HCEC 1CT (cell line): ENCODE measurements at places on chromosomes 3 and 15.

GRCh38 chr15:34358367-34358766 lies 8.6 kb downstream of the LPCAT4 start:
- DNase-seq, result peak; percentile 27

DNA sequence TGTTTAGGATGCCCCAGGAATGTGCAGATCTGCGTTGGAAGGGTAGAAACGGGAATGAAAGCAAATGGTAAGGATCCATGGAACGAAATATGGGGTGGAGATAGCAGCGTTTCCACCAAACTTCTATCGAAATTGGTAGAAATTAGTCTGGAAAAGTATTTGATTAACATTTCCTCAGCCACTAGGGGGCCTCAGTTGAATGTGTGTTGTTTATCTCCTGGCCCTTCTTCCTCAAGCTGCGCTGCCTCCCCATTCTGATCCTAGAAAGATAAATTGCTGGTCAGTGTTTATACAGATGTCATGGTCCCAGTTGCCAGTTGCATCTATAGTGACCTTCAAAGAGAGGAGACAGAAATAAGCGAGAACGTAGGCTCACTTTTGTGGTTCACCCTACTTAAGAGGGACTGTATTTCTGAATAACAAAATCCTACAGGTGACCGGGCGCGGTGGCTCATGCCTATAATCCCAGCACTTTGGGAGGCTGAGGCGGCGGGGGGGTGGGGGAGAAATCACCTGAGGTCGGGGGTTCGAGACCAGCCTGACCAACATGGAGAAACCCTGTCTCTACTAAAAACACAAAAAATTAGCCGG lies 457.1 kb downstream of the SQOR start:
- DNase-seq, result peak; percentile 2

DNA sequence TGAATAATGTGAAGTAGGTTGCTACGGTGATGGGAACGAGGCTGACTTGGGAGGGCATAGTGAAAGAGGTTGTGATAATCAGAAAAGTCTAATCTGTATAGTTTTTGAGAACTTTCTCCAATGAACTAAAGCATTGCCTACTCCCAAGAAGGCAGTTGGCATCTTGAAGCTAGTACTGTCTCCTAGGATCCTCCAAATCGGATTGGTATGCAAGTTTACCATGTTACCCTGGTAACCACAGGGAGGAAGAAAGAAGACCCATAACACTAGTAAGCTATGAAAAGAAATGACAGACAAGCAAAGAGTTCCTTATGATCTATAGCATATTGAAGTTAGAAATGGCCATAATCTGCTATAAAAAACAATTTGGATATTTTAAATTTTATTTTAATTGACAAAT lies 127.2 kb upstream of the SYNPR start:
- no peak for DNase-seq

GRCh38 chr3:19960696-19961095 lies 13.8 kb downstream of the RAB5A start:
- no peak for DNase-seq

GRCh38 chr3:78589778-78590177 lies 1178.0 kb downstream of the ROBO1 start:
- no peak for DNase-seq

DNA sequence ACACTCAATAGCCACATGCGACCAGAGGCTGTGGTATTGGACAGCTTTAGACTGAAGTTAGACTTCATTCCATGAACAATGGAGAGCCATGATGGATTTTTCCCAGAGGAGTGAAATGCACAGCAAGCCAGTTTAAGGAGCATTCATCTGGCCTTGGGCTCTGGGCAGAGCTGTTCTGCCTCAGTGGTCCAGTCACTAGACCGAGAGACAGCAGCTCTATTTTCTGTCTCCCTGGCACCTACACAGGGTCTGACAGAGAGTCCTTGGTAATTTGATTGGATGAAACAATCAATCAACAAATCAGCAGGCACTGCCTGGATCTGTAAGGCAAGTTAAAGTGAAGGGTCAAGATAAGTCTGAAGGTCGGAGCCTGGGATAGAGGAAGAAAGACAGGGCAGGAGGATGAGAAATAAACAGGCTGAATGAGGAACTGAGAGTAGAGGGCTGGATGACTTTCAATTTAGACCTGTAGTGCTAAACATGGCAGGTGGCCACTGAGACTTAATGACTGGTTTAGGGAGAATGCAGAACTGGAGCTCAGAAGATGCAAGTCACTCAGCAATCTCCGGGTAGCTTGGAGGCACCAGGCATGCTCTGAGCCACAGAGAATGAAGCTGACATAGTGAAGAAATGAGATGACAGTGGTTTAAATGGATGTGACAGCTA lies 98.5 kb upstream of the SLC25A36 start:
- DNase-seq, result no peak

DNA sequence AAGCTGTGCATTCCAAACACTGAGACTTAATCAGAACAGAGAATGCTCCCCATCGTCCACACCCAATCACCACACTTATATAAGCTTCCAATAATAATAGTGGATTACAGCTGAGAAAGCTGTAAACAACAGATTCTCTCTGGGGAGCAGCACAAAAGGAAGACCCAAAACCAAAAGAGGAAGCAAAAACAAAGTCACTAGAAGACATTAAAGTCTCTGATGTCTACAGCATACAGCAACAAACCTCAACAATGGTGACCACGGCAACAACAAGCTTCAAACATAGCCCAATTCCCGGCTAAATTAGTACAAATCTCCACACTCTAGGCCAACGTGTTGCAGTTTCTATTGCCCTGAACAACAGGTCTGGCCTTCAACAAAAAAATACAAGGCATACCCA lies 37.7 kb downstream of the ZDHHC23 start:
- no peak for DNase-seq

DNA sequence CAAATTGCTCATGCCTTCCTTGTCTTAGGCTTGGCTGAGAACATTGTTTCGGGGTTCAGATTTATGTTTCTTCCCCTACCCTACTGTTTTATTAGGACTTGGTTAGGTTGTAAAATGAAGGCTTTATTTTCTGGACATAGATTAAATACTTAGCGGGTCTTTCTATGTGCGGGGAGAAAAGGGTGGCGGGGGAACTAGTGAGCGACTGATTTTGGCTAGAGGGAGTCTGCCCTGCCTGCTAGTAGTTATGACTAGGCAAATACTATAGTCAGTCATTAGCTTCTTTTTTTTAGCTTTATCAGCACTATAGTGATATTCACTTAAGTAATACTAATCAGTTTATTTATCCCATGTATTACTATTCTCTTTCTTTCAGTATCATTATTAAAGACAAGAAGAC lies 3.6 kb downstream of the CADM2 start:
- DNase-seq, result no peak
